ENCODE measurements at places on chromosomes 2 and 18.

DNA sequence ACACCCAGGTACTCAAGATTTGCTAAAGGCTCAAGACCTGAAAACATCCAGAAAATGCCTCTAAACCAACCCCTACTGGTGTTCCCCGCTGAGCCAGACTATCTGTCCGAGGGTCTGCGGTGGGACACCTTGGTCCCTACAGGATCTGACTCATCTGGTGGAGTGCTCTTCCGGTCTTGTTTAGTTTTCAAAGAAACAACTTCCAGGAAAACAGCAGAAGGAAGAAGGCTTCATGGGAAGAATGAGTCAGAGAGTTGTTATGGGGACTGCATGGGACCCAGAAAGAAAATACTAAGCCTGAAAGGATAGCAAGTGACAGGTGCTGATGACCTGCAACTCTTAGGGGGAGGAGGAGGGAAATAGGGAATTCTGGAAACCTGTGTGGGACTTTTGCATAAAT lies 41.3 kb downstream of the ZFP36L2 start:
- DNase-seq: no peak

DNA sequence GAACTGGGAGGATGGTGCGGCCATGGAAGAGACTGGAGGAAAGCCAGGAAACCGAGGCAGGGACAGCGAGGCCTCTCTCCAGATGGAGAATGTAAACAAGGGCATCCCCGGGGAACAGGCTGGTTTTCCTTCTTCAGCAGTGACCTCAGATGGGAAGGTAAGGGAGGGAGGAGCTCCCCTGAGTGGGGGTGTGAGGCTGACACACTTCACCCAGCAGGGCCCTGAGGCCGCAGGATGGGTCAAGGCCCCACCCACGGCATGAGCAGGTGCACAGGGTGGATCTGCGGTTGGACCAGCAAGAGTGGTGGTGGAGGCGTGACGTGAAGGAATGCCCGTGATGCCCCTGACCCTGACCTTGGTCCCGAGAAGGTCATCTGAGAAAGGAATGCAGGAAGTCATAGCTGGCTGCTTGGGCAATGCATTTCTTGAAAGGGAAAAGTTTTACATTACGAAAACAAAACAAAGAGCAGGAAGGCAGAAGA lies 48.1 kb downstream of the ADCY3 start:
- DNase-seq: no peak

DNA sequence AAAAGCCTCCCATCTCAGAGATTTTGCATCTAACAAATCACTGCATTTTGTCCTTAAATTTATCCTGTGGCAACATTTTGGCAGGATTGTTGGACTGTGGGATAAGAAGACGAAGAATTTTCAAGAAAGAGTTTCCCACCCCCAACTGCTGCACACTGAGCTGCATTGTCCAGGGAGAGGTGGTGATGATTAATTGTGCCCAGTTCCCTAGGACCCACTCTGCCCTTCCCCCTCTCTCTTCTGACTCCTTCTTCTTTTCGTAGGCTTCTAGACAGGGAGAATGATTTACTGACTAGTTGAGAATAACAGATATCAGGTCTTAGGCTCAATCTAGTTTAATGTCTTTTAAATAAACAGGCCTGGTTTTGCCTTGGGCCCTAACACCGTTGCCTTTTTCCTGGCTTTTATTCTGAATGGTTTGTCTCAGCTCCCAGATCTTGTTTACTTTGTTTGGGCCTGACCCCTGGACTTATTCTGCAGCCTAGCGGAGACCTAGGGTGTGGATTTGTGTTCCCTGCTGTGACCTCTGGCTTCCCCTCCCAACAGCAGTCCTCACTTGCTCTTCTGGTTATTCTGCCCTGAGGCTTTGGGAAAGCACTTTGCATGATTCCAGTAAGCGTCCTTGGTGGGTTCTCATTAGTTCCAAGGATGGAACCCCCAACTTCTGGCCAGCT lies 233.3 kb downstream of the INSIG2 start:
- DNase-seq: peak; percentile 48

DNA sequence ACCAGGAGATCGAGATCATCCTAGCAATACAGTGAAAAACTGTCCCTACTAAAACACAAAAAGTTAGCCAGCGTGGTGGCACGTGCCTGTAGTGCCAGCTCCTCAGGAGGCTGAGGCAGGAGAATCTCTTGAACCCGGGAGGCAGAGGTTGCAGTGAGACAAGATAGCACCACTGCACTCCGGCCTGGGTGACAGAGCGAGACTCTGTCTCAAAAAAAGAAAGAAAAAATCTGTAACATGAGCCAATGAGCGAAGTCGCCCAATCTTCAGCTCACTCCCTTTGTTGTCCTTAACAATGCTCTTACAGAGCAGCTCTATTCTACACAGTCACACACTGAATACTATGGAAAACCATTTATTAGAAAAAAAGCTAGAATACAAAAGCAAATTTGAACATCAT lies 22.0 kb downstream of the FAM98A start:
- no peak for DNase-seq

- DNase-seq: no peak
These were observed 536.3 kb upstream of the TNP1 start for GRCh38 chr2:217396165-217396564.

- no peak for DNase-seq
These were observed 220.1 kb downstream of the AGPS start for GRCh38 chr2:177612659-177613058.

GRCh38 chr2:163436963-163437362 lies 298.8 kb downstream of the FIGN start:
- DNase-seq: no peak

DNA sequence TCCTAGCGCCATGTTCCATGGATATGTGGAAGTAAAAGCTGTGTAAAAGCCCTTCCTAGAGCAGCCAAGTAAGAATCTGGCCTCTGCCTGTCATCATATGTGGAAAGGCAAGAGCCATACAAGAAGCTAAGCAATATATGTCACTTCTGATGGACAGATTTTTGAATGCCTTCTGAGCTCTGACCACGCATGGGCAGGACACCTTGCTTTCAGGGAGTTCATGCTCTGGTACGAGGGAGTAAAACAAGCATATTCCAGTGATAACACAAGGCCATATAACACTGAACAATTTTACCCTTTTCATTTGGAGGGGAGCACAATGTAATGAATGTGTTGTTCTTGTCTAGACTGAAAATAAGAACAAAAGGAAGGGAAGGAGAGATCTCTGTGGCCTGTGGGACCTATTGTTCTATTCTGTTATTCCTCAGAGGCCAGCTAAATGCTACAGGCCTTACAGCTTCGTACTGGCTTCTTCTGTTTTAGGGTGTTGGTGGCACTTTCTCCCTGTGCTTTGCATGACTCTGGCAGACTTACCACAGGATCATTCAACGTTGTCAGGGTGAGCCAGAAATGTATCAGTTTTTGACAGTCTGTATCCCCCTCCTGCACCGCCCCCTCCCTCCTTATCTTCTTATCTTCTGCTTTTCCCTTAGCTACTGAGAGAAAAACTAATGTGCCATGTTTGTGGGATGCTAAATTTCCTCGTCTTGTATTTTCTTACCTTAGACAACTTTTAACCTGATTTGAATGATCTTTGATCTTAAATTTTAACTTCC lies 99.5 kb downstream of the MAP4K4 start:
- no peak for DNase-seq

DNA sequence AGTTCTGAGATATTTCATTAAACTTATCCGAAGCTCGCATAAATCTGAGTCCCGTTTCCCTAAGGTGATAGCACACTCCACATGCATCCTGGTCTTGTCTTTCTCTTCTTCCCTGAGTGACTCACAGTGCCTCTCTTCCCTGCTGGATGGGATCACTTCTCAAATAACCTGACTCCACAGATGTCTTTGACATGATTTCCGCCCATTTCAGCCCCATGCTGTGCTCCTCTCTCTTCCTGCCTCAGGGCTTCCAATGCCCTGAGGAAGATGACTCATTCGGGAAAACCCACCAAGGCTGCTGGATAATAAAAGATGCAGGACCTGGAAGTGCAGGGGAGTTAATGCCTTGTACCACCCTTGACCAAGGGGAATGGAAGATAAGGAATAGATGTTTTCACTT lies 441.7 kb upstream of the SOX11 start:
- peak; percentile 39 for DNase-seq

DNA sequence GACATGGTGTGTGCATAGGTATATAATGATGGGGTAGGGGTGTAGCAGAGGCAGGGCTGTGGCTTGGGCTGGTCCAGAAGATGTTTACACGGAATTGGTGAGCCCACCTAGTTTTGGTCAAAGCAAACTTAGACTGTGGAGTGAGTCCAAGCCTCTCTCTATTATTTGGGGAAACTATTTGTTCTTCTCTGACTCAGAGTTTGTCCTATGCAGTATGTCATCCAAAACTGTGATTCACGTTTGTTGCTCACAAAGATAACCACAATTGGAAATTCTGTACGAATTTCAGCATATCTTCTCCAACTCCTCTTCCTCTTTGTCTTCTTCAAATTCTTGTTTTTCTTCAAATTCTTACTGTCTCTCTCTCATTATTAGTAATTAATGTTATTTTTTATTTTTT lies 292.9 kb downstream of the XIRP2 start:
- peak; percentile 54 for DNase-seq

- no peak for DNase-seq
These were observed 278.5 kb upstream of the HNRNPA3 start for GRCh38 chr2:176934131-176934530.

- DNase-seq: peak; percentile 88
These were observed 28.0 kb downstream of the RFX8 start for GRCh38 chr2:101446869-101447268.

DNA sequence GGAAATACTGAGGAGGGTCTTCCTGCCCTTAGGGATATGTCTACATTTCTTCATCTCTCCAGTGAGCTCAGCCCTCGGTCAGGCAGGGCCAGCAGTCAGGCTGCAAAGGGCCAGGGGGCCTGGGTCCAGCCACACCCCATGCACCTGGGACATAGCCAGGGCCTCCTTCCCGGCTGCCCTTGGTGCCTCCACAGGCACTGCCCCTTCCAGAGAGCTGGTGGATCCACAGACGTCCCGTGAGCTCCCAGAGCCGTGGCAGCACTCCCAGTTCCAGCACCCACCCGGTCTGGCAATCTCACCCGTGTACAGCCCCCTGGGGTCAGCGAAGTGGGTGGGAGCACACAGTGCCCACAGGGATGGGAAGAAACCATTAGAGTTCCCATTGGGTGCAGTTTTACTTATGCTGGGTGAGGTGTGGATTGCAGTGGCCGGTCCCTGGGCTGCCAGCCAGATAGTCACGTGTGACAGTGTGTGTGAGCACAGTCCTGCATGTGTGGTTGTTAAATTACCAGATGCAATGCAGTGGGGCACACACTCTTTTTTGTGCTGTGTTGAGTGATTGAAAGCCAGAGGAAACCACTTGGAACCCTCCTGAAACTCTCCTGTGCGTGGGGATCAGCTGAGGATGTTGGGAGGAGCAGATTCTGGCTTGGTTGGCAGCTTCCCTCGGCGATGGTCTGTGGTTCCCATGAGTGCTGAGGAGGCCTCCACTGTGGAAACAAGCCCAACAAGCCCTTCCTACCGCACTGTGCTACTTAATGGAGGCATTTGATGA lies 131.0 kb downstream of the SNTG2 start:
- peak; percentile 50 for DNase-seq

DNA sequence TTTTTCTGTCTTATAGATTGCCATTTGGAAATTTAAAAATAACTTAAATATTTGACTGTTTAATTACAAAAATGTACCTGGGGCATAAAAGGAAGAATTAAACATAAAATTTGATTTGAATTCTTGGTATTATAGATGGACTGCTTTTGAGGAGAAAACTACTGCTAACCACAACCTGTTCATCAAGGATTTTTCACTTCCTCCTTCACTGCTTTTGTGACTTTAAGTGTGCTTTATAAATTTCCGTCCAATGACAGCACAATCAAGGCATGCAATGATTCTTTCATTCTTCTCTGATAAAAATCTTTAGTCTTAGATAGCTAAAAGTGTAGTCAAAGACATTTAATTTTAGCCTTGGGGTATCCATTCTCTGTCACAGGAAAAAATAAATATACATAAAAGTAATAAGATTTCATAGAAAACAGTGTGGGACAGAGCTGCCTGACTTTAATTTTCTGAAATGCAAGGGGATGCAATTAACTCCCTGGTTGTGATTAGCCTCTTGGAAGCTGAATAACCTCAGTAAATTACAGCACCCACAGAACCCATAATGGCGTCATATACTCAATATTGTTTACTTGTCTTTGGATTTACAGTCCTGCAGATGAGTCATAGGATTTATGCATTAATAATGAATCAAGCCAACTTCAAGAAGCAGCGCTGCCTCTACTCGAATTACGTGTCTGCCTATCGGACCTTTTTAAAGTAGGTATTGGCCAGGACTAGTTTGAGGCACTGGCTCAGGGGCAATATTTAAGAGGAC lies 587.9 kb downstream of the NRXN1 start:
- peak; percentile 7 for DNase-seq

- DNase-seq: no peak
These were observed 15.0 kb downstream of the MGAT4A start for GRCh38 chr2:98715812-98716451.

DNA sequence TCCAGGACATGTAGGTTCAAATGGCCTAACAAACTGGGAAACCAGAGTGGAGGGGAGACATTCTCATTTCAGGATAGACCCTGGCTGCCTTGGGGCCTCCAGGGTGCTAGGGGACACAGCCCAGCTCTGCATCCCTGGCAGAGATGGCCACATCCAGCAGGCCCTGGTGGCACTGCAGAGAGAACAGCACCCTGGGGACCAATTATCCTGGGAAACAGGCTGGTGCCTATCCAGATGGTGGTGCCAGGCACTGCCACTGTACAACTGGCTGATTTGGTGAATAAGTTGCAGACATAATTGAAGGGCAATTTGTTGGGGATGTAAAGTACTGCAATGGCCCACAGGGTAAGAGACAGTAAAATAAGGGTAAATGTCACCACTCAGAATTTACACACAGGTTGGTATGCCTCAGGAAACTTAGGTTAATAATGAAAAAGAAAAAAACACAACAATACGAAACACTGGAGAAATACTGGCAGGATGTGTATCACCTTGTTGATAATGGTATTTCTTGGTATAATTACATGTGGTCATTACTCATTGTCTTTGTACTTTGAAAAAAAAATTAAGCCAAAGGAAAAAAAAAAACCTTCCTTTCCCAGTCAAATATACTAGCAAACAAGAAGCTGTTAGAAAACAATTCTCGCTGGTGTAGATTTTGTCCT lies 12.8 kb upstream of the SFTPB start:
- no peak for DNase-seq

DNA sequence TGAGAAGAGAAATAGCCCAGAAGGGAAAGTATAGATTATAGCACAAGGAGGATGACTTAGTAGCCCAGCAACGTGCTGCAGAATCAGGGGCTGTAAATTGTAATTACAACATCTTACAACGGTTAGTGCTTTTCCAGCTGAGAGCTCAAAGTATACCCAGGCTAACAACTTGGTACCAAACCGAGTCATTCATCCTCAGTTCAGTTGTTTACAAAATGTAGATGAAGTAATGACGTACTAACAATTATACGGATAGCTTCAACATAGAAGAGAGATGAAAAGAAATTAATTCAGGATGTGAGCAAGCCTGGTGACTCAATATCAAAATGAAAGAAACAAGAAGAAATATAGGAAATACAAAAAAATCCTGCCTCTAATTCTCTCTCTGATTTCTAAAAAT lies 99.2 kb downstream of the DYNAP start:
- peak; percentile 43 for DNase-seq

All from fibroblast of skin of abdomen (primary cell).